Esophagus muscularis mucosa (tissue), 4 donors: ENCODE measurements at places on chromosomes 16 and 17. TPM values are rescaled to one million over a fixed set of nuclear protein-coding genes. Genes with fewer than 3 reads are reported as not detected.

Gene TBC1D3I
- total RNA-seq: 0.19 TPM

Gene CDH8
- total RNA-seq: 3.6 TPM

Gene SLC52A1
- not detected for total RNA-seq

Gene PMP22
- 228 TPM for total RNA-seq

Gene TBC1D3C
- not detected for total RNA-seq

Gene SUZ12
- 22.0 TPM for total RNA-seq

DNA sequence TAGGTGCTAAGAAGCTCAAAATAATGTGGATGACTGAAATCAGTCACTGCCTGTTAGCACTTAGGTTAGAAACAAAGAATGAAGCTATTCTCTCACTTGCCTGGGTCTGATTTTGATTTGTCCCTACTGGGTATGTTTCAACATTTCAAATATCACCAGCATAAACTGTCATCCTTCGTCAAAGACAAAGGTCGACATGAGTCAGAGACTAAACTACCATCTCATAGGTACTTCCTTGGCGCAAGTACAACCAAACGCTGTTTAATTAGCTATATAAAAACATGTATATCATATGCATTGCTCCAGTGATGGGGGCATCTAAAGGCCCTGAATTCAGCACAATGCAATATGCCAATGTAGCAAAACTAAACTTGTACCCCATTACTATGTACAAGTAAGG is 4.0 kb downstream of the AKTIP start:
- DNase-seq: peak; percentile 17

GRCh38 chr16:72530434-72530833 is 358.5 kb upstream of the PMFBP1 start:
- DNase-seq: no peak
